ENCODE measurements at places on chromosomes 11 and 22.
A peak's percentile ranks its signal among the peaks of the same experiment; 100 is the strongest.

GRCh38 chr11:28058333-28058732, 49.6 kb downstream of the KIF18A start:
- no peak for DNase-seq

DNA sequence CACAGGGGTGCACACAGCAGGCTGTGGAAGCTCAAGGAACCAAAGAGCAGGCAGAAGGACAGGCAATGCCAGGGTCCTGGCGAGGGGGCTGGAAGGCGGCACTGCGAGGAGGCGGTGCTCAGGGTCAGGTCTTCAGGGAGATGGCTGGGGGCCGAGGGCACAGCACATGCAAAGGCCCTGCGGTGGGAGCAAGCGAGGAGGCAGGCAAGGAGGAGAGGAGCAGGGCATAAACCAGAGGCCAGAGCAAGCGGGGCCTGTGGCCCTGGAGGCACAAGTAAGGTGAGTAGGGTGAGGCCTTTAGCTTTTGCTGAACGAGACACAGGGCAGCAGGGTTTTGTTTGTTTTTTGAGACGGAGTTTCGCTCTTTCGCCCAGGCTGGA, 126.9 kb downstream of the ARHGAP8 start:
- no peak for DNase-seq

DNA sequence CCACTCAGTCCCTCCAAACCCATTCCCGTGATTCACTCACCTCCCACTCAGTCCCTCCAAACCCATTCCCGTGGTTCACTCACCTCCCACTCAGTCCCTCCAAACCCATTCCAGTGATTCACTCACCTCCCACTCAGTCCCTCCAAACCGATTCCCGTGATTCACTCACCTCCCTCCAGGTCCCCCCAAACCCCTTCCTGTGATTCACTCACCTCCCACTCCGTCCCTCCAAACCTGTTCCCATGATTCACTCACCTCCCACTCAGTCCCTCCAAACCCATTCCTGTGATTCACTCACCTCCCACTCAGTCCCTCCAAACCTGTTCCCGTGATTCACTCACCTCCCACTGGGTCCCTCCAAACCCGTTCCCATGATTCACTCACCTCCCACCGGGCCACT, 639.6 kb downstream of the BRD1 start:
- DNase-seq, result no peak

GRCh38 chr11:133663135-133663985, 131.1 kb upstream of the OPCML start:
- no peak for DNase-seq

GRCh38 chr22:20656516-20656901, 117.4 kb upstream of the SERPIND1 start:
- DNase-seq, result no peak

DNA sequence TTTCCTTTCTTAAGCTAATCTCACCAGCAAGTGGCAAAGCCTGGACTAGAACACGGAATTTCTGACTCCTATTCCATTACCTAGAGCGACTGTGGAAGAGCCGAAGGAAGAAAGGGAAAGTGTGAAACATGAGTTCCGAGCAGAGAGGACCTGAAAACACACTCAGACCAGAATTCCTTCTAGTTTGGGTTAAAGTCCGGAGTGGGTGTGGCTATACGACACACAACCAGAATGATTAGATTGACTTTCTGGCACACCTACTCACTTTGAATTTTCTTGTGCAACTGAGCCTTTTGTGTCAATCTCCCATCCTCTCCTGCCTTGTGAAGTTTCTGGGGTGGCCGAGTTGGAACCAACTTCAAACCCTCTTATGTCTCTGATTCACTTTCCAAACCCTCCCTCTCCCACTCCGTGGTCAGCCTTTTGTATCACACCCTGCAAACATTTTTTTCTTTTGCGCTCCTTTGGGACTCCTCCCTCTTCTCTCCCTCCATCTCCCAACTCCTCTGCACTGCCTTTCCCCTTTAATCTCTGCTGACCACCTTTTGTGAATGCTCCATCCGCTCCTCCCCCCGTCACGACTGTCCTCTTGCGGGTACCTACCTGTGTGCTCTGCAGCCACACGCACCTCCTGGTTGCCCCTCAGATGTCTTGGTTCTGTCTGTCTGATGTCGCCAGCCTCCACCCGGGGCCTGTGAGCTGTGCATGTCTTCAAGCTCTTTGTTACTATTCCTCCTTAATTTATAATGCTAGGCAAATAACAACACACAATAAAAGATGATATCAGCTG, 86.3 kb upstream of the BLID start:
- no peak for DNase-seq

DNA sequence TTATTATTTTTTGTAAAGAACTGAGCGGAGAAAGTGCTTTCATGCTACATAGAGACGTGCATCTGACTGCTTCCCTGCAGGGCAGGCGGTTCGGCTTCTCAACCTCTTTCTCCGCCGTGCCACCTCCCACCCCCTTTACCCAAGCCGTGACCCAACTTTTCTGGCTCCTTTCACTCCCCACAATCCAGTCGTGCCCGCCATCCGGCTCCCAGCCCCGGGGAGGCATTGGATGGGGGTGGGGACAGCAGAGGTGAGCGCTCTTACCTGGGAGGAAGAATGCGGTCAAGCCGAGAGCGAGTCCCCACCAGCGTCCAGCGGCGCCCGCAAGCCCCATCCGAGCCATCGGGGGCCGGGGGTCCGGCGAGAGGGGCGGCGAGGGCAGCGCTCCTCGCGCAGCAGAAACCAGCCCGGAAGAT, 781 bp downstream of the NECTIN1 start:
- DNase-seq, result peak; percentile 19

GRCh38 chr11:40293655-40294348, 1165.7 kb downstream of the LRRC4C start:
- DNase-seq, result peak; percentile 3

- no peak for DNase-seq
Measured at GRCh38 chr11:74592063-74592440, 330 bp upstream of the POLD3 start.

GRCh38 chr22:37053310-37054055, 1.9 kb downstream of the KCTD17 start:
- DNase-seq, result no peak

DNA sequence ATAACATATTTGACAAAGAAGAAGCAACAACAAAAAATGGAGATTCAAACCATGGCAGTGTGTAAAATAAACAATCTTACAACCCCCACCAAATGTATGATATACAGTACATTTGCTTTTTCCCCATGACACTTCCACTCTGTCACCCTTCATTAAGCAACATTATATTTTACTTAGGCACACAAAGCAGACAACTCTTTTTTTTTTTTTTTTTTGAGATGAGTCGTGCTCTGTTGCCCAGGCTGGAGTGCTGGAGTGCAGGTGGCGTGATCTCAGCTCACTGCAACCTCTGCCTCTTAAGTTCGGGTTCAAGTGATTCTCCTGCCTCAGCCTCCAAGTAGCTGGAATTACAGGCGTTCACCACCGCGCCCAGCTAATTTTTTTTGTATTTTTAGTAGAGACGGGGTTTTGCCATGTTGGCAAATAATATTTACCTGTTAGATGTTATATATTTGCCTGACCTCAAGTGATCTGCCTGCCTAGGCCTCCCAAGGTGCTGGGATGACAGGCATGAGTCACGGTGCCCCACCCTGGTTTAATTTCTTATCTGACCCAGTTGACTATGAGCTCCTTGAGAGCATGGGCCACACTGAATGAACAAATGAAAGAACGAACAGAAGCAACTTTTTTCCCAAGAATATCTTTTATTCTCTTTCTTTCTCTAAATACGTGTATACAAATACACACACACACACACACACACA, 5.5 kb upstream of the PCF11 start:
- DNase-seq, result no peak

DNA sequence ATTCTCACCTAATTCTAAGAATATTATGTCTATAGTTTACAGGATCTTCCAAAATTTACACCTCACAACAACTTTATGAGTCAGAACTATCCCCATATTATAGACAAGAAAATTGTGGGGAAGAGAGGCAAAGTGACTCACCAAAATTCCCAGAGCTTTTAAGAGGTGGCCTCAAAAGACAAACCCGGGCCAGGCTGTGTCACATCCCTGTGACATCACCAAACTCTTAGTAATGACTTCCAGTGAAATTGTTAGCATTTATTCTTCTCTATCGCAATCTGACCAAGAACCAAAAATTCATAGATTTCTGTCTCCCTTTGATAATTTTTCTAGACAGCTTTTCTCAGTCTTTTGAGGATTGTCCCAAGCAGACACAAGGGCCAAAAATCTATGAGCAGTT, 134.3 kb downstream of the SNX19 start:
- no peak for DNase-seq

- DNase-seq, result peak; percentile 70
Measured at GRCh38 chr11:119094816-119095065, 6.9 kb downstream of the DPAGT1 start.

DNA sequence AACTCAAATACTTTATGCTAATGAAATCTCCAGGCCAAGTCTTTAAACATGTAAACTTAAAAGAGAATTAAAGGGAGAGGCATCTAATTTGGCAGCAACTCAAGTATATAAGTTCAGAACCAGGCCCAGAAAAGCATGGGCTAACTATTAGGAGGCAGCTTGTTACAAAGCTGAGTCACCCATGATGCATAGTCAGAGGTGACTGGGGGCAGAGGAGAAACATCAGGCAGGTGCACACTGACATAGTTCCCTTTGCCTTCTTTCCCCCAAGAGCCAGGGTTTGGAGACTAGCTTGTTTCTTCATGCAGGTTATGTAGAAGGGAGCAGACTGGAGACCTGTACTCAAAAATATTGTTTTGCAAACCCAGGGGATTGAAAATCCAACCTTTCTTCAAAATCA, 619.0 kb downstream of the SOX6 start:
- no peak for DNase-seq

GRCh38 chr22:31585161-31585859, 76.7 kb downstream of the PISD start:
- peak; percentile 25 for DNase-seq

- no peak for DNase-seq
Measured at GRCh38 chr11:100562128-100562527, 125.0 kb upstream of the ARHGAP42 start.

GRCh38 chr11:36456156-36456555, 53.9 kb downstream of the TRAF6 start:
- no peak for DNase-seq

DNA sequence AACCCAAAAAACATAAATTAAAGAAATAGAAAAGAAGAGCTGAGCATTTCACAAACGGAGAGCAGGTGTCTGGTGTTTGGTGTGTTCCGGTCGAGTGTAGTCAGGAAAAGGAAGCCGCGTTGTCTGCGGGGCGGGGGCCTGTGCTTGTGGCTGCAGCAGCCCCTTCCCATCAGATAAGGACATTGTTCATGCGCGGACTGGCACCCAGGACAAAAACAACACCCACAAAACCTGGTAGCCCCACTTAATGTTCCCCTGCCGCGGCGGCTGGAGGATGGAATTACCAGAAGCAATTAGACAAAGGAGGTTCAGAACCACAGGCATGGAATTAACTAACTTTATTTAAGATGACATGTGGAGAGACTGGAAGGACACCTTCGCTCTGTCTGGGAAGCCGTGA, 29.9 kb downstream of the KRTAP5-5 start:
- no peak for DNase-seq

DNA sequence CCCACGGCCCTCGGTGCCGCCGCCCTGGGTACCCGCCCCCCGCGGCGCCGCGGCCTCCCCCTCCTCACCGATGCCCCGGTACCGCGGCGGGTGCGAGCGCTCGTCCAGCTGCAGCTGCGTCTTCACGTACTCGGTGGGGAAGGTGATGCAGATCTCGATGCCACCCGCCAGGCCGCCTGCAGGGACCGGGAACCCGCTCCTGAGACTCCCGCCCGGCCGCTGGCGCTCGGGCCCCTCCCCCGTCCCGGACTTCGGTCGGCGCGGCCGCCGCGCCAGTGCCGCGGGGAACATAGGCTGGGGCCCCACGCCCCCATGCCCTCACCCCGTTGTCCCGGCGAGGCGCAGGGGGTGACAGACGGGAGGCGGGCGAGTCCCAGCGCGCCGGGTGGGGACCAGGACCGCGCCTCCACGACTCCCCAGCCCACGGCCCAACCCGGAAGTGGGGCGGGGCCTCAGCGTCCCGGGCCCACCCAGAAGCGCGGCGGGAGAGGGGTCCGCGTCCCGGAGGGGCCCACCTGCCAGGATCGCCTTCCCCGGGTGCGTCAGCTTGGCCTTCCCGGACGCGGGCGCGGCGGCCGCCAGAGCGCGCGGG, 375 bp downstream of the SLC25A1 start:
- peak; percentile 61 for DNase-seq

- DNase-seq, result no peak
Measured at GRCh38 chr22:47575291-47575690, 812.8 kb downstream of the TBC1D22A start.

DNA sequence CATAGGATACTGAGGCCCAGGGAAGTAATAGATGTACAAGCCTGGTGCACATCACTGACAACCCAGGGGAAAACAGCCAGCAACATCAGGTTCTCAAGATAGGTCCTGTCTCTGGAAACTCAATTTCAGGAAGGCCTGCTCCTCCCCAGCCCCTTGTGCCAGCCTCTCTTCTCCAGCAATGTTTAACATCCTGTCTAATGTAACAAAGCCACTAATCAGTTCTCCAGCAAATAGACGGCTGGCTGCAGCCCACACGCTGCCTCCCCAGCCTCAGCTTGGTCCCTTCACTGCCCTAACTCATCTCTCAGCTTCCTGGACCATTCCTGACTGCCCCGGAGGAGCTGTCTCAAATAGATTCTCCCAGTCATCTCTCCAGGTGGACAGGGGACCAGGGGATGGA, 37.8 kb downstream of the RPL27A start:
- no peak for DNase-seq

- DNase-seq, result no peak
Measured at GRCh38 chr11:35850191-35850590, 93.7 kb upstream of the LDLRAD3 start.

DNA sequence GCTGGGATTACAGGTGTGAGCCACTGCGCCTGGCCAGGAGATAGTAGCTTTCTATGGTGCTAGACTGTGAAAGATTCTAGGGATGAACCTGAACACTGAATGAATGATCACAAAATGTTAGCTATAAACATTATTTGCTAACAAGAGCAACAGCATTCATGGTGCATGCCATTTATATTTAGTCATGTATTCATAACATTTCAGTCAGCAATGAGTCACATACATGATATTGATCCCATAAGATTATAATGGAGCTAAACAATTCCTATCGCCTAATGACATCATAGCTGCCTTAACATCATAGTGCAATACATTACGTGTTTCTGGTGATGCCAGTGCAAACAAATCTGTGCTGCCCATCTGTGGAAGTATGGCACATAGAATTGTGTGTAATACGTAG, 164.1 kb downstream of the ARHGAP42 start:
- no peak for DNase-seq

- no peak for DNase-seq
Measured at GRCh38 chr22:45626198-45626651, 45.4 kb upstream of the ATXN10 start.
